ENCODE measurements at places on chromosomes 6 and 20.

DNA sequence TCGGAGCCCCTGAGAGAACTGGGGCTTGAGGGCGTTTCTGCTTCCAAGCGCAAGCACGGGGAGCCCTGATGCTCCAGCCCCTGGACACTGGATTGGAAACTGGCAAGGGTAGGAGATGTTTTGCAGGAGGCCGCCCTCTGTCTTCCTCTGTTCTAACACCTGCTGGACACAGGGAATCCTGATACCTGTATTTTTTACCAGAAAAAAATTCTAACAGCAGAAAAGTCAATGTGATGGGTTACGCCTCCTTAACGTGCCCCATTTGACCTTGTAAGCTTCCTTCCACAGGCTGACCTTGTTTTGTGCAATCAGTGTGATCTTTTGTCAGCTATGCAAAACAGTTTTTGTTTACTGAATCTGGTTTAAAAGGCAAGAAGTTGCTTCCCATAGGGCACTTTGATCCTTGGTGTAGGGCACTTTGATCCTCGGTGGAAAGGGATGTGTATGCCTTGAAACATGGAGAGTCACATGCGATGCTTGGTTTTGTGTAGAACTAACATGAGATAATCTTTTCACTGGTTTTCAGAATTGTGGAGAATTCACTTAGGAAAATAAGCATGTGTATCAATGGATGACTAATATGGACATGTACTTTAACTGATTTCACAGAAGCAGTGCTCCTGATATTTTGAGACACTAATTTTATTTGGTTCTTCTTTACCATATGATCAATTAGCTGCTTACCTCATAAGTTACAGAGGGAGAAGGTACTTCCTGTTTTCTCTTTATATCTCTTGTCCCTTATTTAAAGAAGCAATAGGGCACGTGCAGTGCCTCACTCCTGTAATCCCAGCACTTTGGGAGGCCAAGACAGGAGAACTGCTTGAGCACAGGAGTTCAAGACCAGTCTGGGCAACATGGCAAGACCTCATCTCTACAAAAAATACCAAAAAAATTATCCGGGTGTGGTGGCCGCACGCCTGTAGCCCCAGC lies 59.9 kb upstream of the MAP3K4 start:
- DNase-seq: no peak

DNA sequence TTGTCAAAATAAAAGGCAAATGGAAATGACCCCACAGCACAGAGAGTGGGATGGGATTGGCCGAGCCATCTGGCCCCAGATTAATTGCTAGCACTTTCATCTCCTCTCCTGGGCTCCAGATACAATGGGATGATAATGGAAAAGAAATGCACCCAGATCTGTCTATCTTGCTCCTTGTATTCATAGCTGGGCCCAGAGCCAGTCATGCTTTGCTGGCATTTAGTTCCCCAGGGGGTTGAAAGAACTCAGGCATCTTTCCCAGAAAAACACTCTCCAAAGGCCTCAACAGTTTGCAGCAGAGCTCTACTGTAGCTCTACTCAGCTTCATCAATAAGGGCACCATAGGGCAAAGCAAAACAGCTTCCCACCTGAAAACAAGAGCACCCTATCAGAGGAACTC lies 116.0 kb upstream of the FOXA2 start:
- no peak for DNase-seq

DNA sequence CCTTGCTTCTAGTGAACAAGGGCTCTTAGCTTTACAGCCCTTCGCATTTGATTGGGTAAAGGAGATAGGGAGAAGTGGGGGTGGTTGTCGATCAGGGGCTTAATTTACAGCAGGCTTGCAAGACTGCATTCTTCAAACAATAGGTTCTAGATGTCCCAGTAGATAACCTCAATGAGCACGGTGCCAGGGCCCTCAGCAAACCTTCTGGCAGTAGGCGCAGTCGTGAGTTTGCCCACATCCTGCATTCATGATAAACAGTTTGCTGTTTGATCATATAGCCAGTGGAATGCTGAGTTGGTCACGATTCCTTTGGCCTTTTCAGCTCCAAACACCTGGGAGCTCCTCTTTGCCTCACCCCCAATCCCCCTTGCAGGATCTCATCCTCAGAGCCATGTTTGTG lies 27.5 kb downstream of the SUN5 start:
- DNase-seq: no peak

DNA sequence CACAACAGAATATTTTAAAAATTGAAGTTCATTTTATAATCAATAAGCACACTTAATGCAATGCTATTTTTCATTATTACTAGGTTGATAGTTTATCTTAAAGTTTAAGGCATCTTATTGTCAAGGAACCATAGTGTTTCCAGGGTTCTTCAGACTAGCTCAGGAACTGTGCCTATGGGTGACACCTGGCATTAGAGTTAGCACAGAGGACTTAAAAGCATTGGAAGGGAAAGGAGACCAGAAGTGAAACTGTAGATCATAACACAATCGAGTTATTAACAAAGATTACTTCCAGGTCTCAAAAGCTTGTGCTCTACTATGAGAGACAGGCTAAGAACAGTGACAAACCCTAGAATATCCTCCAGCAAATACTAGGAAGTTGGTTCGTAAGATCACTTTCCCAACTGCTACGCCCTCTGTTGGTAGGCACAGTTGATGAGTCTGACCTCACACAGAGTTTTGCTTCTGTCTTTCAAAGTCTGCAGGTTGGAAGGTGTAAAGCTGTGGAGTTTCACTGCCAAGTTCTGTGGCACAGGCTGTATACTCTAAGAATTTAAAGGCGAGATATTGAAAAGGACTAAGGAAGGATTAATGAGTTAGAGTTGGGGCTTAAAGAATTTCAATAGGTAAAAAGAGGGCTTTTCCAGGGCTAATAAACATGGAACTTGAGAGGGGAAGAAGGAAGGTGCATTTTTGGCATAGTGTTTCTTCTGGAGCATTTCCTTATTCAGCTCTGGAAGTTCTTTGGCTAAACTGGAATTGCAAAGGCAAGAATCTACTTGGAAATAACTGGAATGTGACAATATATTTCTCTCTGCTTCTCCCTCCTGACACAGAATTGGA lies 531.3 kb upstream of the JAG1 start:
- DNase-seq: peak; percentile 43

GRCh38 chr6:57207872-57208271 lies 14.2 kb downstream of the RAB23 start:
- DNase-seq: no peak

DNA sequence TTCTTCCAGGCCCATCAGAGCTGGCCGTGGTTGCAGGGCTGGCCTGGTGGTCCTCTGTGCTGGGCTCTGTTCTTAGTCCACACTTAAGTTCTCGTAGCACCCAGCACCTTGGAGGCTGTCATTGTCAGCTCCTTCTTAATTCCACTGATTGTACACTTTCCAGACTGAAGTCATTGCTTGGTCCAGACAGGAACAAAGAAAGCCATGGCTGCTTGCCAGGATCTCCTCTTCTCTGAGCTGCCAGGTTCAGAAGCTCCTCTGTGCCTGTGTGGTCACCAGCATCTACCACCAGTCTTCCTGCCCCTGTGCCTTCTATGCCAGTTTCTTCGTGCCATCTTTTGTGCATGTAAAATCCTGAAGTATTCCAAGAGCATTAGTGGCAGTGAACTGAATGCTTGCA lies 39.5 kb upstream of the PCMTD2 start:
- no peak for DNase-seq

GRCh38 chr6:52887910-52888524 lies 21.5 kb downstream of the GSTA3 start:
- DNase-seq: no peak

DNA sequence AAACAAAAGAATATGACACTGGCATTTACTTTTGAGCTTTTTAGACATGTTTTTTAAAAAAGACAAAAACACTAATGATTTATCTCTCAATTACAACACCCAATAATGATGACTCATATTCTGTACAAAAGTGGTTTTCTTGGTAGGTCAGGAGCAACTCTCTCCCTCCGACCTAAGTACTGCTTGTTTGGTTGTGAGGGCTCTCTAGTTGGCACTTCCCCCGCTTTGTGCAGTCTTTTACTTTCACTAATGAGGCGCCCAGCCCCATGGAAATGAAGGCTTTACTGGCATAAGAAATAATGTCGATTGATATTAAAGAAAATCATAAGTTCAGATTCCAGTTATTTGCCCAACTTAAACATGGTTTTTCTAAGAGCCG lies 1.3 kb downstream of the KPNA5 start:
- peak; percentile 49 for DNase-seq

- DNase-seq: no peak
Observed at GRCh38 chr6:34926655-34927054, 37.6 kb downstream of the ANKS1A start.

DNA sequence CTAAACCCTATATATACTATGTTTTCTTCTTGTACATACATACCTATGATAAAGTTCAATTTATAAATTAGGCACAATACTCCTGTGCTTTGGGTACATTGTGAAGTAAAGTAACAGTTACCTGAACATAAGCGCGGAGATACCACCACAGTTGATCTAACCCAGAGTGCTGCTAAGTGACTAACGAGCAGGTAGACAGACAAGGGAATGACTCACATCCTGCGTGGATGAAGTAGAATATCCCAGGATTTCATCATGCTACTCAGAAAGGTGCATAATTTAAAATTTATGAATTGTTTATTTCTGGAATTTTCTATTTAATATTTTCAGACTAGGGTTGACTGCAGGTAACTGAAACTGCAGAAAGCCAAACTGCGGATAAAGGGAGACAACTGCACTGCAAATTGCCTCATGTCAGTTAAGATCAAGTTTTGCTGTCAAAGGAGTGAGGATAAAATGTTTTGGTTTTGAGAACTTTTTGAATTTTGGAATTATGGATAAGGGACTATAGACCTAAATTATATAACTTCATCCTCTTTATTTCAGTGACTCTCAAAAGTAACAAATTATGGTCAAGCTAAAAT lies 14.4 kb downstream of the MKKS start:
- no peak for DNase-seq

DNA sequence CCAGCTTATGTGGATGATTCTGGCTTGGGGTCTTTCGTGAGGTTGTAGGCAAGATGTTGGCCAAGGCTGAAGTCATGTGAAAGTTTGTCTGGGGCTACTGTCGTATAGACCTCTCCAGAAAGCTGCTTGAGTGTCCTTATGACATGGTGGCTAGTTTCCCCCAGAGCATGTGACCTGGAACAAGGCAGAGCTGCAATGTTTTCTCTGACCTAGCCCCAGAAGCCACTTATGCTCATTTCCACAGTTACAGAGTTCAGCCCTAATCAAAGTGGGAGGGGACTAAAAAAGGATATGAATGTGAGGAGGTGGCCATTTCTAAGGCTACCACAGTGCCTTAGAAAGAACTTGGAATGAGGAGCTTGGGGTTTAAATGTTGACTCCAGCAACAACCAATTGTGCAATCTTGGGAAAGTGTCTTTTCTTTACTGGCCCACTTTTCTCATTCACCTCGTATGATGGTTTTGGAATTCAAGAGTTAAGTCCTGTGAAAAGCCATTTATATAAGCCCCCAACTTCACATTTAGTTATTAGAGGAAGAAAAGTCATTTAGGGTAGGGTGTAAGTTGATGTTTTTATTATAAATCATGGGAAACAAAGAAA lies 5.9 kb upstream of the ASXL1 start:
- DNase-seq: no peak

DNA sequence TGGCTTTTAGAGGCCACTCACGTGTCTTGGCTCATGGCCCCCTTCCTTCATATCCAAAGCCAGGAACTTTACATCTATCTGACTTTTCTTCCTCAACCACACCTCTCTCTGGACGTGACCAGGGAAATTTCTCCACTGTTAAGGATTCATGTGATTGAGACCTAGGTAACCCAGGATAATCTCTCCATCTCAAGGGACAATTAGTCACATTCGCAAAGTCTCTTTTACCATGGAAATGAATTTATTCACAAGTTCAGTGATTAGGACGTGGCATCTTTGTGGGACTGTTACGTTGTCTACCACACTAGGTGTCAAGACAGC lies 227.5 kb upstream of the RAB32 start:
- DNase-seq: no peak

GRCh38 chr20:46307999-46308257 lies 370 bp downstream of the CDH22 start:
- DNase-seq: no peak

DNA sequence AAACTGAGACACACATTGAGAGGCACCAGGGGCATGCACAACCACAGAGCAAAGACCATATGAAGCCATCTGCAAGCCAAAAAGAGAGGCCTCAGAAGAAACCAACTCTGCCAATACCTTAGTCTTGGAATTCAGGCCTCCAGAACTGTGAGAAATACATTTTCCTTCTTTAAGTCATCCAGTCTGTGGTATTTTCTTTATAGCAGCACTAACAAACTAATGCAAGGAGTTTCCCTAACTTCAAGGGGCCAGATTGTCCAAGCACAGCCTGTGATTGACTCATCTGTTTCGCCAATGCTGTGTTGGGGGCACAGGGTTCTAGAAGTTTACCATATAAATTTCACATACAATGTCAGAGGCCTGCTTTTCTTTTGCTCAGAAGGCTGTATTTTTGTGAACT lies 364.6 kb downstream of the GJA1 start:
- DNase-seq: no peak

GRCh38 chr6:137092018-137092417 lies 47.3 kb upstream of the IL20RA start:
- no peak for DNase-seq

DNA sequence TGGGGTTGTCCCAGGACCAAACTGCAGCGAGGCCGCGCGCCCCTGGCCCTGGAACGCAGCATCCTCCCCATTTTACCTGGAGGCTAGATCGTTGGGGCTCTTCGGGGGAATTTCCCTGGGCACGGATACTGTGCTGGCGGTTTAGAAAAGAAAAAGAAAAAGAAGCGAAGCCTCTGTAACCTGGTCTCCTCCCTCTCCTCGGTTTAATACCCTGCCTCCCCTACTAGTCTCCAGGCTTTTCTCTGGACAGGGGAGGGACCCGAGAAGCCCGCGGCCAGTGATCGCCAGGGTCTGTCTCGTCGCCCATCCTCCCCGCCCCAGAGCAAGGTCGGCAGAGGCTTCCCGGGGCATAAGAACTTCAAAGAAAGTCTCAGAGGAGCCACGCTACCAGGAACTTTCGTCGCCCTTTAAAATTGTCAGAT lies 6.1 kb upstream of the LAMP5 start:
- no peak for DNase-seq

- DNase-seq: peak; percentile 26
Observed at GRCh38 chr6:139882977-139883728, 508.7 kb upstream of the CITED2 start.

- no peak for DNase-seq
Observed at GRCh38 chr20:59845472-59845871, 88.0 kb downstream of the SYCP2 start.

GRCh38 chr6:69294407-69294806 lies 502.4 kb downstream of the LMBRD1 start:
- no peak for DNase-seq

Data from NCI-H774 (cell line).